ENCODE measurements at places on chromosomes 4 and X. TPM values are rescaled to one million over a fixed set of nuclear protein-coding genes. Genes with fewer than 3 reads are reported as not detected.
A peak's percentile ranks its signal among the peaks of the same experiment; 100 is the strongest.

DNA sequence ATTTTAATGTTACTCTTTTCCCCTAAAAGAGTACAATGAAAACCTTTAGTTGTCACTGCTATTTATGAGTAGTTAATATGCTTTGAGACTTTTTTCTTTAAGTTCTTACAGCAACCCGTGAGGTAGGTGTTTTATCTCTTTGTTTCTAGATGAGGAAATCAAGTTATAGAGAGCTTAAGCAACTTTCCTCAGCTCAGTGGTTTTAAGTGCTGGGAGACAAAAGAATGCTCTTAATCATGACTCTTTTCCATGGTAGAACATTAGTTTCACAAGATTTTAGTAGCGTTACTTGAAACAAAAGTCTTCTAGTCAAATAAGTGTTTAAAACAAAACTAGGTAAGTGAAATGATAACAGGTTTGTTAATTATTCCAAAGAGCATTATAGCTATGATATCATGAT, 354.7 kb upstream of the PITX2 start:
- DNase-seq, result no peak

ALB gene
- total RNA-seq, result not detected

GRCh38 chrX:110401135-110401534, 42.5 kb downstream of the RTL9 start:
- no peak for DNase-seq

GRCh38 chr4:38453253-38453881, 210.6 kb upstream of the KLF3 start:
- no peak for DNase-seq

GRCh38 chr4:184011826-184012380, 106.8 kb downstream of the STOX2 start:
- no peak for DNase-seq

GRCh38 chr4:40446839-40447238, 111.7 kb downstream of the CHRNA9 start:
- DNase-seq, result peak; percentile 15

GRCh38 chr4:177051473-177052060, 258.1 kb upstream of the NEIL3 start:
- peak; percentile 9 for DNase-seq

DNA sequence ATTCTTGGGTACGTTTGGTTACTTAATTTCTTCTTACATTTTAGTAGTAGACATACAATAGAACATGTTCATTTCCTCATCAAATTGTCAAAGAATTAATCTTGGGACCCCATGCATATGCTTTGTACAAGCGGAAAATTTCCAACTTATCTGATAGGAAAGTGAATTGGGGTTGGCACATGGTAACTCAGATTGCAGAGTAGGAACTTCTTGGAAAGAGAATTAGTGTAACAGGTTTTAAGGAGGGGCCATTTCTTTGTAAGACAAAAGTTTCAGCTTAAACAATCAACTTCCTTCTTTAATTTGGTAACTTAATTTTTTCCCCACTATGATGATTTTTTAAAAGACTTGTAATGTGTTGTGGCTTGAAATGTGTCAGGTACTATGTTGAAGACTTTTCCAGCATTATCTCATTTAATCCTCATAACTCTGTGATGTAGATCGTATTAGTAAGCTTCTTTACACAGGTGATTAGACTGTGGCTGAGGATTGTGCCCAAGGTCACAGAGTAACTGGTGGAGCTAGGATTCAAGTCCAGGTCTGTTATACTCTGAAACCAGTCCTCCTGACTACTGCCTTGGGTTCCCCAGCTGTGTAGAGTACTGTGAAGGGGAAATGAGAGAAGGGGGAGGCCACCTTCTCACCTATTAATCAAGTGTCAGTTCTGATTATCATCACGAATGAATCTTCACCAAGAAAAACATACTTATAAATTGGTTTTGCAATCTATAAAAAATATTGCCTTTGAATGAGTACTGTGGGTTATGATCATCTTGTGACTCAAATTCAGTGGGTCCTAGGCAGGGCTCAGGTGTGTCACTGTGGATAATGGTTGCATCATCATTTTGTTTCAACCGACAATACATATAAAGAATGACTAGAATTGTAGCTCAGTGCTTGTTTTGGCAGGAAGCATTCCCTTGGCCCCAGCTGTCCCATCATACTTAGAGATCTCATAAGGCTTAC, 4.3 kb downstream of the GK start:
- peak; percentile 69 for DNase-seq

BEX3 gene
- 114 TPM for total RNA-seq

TRIM60 gene
- total RNA-seq, result not detected

Measured in IMR-90 (cell line).